ENCODE measurements at places on chromosomes 13 and 19.

- no peak for DNase-seq
These were observed 406.8 kb upstream of the HTR2A start for GRCh38 chr13:47303626-47304025.

DNA sequence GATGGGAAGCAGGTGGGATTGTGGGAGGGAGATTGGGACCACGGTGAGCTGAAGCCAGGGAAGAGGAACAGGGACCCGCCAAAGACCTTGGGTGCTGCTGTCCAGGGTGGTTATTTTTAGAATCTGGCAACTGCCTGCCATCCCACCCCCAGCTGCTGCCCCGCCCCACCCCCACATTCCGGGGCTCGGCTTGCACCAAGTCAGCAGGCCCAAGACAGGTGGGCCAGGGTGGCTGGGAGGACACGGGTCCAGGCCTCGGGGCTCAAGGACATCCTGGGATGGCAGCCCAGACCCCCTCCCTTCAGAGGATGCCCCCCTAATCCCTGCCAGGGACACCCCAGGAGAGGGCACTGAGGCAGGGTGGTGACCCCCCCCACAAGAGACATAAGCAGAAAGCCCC is 827 bp downstream of the CKM start:
- DNase-seq, result no peak

- DNase-seq, result no peak
These were observed 98.9 kb downstream of the TNFSF13B start for GRCh38 chr13:108368250-108368905.

- DNase-seq, result no peak
These were observed 23.5 kb downstream of the KCTD15 start for GRCh38 chr19:33819880-33820781.

DNA sequence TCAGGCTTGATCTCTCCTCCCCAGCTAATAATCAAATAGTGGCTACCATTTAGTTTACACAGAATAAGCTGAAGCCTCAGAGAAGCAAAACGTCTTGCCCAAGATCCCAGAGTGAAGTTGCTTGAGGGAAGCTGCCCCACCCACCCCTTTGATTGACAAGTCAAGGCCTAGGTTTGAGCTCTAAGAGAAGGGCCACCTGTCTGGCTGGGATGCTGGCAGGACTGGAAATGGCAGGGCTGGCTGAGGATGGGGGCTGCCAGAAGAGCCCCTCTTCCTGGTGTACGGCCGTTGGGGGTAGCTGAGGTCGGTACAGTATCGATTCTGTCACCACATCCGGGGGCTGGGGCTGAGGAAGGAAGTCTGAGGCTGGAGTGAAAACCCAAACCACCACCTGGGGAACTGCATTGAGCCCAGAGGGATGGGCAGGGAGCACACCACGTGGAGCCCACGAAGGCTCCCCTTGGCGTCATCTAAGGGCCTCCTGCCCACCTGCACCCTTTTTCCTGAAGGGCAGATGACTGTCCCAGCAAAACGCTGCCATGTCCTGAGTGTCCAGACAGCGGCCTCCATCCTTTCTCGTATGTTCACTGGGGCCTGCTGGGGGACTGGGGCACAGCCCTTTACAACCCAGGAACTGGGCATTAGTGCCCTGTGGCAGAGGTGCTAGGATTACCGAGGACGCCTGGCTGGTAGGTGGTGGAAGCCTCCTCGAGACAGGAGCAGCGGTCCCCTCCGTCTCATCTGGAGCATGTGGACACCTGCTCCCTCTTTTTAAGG is 1.4 kb upstream of the PRKD2 start:
- no peak for DNase-seq

- no peak for DNase-seq
These were observed 18.3 kb upstream of the PSMD8 start for GRCh38 chr19:38355728-38356725.

DNA sequence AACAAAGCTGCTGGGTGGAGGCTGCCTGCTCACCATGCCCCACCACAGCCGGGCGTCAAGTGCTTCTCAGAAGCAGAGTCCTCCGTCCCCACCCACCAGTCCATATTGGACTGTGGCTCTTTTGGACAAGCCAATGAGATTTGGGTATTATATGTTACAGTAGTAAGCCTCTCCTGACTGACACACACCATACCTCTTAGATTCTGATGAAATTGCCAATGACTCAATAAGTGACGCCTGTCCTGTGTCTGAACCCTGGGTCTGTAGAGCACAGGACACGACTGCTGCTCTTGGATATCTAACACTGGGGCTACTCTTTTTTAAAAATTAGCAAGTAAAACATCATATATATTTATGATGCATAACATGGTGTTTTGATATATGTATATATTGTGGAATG is 44.8 kb upstream of the UBAC2 start:
- DNase-seq, result no peak

GRCh38 chr13:99860745-99861144 is 110.8 kb downstream of the ZIC5 start:
- no peak for DNase-seq

GRCh38 chr19:3467437-3468198 is 12.7 kb downstream of the SMIM24 start:
- DNase-seq, result no peak

DNA sequence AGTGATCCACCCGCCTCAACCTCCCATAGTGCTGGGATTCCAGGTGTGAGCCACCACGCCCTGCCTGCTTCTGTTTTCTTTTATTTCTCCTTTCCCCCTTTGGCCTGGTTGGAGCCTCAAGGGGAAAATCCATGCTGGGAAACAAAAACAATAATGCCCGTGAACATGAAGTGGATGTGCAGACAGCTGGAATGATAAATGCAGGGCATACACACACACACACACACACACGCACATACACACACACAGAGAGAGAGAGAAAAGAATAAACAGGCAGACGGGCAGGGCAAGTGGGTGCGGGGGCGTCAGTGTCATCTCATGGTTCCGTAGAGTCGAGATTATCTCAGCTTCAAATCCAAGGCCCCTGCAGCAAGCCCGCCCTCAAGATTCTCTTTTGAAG is 4.4 kb upstream of the PLEKHF1 start:
- DNase-seq, result no peak

DNA sequence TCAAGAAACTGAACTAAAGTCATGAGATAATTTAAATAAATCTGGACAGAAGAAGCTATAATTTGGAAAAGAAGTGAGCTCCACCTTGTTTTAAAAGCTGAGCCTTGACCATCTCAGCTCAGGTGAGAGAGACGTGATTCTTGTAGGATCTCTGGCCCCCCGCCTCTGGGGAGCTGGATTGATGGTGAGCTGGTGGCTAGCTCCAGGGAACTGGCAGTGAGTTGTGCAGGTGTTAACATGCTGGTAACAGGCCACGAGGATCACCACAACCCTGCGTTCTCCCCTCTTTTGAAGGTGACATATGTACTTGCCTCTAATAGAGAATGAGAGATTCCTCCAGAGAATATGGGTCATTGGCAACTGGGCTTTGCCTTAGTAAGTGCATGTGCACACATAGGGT is 485.1 kb downstream of the IRS2 start:
- no peak for DNase-seq

- no peak for DNase-seq
These were observed 326.2 kb downstream of the TSHZ3 start for GRCh38 chr19:31023038-31023437.

DNA sequence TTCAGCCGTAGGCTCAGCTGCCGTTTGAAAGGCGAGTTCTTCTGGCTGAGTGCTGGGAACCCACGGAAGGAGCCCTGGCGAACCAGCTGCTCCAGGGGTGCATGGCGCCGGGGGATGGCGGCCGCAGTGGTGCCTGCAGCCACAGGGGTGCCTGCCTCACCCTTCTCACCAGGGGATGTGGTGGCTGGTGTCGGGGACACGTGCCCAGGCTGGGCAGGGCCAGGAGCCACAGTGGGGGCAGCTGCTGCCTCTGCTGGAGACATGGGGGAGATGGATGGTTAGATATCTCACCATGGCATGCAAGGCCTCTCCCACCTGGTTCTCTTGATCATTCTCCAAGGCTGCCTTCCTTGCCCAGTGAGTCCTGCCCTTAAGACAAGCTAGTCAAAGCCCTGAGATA is 17.1 kb downstream of the NUMBL start:
- DNase-seq, result no peak

DNA sequence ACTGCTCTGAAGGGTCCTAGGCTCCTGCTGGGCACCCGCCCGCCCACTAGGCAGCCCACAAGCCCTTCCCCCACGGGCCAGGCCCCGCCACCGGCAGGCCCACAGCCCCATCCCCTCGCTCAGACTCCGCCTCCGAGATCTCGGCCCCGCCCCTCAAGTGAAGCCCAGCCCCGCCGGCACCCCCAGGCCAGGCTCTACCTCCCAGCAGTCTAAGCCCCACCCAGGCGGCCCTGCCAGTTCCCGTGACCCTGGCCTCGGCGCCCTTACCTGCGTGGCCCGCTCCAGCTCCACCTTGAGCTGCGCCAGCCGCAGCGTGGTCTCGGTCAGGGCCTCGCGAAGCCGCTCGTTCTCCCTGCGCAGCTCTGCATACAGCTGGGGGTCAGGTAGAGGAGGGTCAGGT is 16.3 kb downstream of the EPS8L1 start:
- DNase-seq, result no peak

- no peak for DNase-seq
These were observed 13.3 kb downstream of the SIAH3 start for GRCh38 chr13:45838171-45838745.

- DNase-seq, result no peak
These were observed 11.4 kb upstream of the CPAMD8 start for GRCh38 chr19:17037966-17038500.

- DNase-seq, result no peak
These were observed 2.4 kb downstream of the ZMYM5 start for GRCh38 chr13:19860884-19861655.

DNA sequence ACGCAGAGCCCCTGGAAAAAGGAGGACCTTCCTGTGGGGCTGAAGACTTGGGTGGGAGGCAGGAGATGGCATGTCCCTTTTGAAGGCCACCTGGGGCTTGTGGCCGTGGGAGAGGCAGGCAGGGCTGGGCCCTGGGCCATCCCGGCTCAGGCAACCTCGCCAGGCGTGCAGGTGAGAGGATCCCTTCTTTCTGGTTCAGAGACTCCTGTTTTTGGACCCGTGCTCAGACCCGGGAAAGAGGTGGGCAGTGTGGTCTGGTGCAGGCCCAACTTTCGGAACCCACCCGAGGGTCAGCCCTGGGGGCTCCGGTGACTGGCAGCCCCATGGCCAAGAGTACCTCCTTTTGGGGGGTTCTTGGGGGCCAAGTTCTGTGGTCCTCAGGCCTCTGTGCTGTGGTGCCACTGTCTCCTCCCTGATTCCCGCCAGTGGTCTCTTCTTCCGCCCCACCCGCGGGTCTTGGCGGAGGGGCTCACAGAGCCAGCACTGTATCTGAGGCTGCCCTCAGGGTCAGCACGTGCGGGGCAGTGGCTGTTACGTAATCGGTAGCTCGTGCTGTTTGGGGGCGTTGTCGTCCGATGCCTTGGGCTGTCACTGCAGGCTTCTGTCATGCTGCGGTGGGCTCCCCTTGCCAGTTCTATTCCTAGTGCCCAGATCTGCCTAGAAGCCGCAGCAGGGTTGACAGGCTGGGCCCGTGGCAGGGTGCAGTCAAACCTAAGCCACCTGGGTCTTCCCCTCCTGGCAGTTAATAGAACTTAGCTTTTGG is 42.7 kb downstream of the KDM4B start:
- peak; percentile 45 for DNase-seq

GRCh38 chr13:41512441-41512840 is 55.1 kb downstream of the RGCC start:
- no peak for DNase-seq

DNA sequence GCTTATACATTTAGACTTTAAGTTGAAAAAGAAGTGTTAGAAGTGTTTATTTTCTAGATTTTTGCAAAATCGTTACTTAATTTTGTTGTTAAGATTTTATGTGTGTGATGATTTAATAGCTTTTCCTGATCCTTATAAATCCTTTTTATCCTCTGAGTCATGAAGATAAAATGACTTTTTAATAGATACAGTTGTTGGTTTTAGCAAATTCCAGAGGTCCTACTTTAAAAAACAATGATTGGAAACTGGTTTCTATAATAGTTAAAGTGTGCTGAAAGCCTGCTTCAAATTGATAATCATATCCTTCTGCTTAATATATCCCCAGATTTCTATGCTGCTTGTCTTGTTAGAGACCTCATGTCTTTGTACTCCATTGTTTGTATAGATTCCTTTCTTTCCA is 39.0 kb downstream of the RNASEH2B start:
- DNase-seq, result no peak

- DNase-seq, result no peak
These were observed 23.4 kb downstream of the CCNE1 start for GRCh38 chr19:29834991-29835846.

DNA sequence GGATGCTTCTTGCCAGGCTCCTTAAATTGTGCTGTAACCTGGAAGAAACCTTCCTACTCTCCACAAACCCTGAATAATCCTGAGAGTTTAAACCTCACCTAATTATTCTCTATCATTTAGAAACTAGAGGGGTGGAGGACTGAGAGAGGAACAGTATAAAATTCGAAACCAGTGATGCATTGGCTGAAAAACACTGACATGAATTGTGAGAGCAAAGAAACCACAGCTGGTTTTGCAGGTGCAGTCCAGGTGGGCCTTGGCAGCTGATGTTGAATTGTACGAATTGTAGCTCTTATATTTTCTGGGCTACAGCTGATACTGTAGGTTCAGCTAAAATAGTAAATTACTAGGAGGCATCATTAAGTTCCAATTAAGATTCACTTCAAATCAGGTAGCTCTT is 227.0 kb upstream of the SLITRK5 start:
- DNase-seq, result no peak

- no peak for DNase-seq
These were observed 18.8 kb upstream of the RANBP3 start for GRCh38 chr19:5996623-5997320.

DNA sequence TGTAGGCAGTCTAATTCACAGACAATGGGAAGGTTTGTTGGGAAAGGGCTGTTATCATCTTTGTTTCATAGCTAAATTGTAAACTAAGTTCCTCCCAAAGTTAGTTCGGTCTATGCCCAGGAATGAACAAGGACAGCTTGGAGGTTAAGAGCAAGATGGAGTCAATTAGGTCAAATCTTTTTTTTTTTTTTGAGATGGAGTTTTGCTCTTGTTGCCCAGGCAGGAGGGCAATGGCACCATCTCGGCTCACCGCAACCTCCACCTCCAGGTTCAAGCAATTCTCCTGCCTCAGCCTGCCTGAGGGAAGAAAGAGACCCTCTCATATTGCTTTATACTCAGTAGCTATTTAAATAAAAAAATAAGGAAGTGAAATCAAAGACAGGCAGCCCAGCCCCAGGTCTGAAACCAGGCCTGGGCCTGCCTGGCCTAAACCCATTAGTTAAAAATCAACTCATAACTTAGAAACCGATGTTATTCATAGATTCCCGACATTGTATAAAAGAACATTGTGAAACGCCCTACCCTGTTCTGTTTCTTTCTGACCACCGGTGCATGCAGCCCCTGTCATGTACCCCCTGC is 297.4 kb upstream of the SGCG start:
- DNase-seq, result no peak
